ENCODE measurements at places on chromosomes 6 and 20.

- DNase-seq, result no peak
Observed at GRCh38 chr20:43740642-43741041, 13.8 kb upstream of the GTSF1L start.

- no peak for DNase-seq
Observed at GRCh38 chr6:99178168-99178567, 171.3 kb downstream of the FAXC start.

DNA sequence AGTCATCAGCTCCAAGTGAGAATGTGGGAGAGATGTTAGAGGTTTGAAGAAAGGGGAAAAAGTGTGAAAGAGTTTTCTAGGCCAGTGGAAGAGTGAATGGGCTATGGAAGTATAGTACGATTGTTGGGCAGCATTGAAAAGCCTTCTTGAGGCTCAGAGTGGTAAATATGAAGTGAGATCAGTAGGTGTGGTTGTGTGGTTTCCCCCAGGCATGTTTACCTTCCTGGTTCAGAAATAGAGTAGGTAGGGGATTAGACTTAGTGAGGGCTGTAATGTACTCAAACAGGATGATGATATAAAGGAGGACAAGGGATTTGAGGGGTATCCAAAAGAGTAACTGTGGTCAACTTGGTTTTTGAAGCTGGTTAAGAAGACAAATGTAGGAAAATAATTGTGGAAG is 3.7 kb downstream of the MLIP start:
- no peak for DNase-seq

- no peak for DNase-seq
Observed at GRCh38 chr20:12289465-12289864, 371.8 kb downstream of the BTBD3 start.

DNA sequence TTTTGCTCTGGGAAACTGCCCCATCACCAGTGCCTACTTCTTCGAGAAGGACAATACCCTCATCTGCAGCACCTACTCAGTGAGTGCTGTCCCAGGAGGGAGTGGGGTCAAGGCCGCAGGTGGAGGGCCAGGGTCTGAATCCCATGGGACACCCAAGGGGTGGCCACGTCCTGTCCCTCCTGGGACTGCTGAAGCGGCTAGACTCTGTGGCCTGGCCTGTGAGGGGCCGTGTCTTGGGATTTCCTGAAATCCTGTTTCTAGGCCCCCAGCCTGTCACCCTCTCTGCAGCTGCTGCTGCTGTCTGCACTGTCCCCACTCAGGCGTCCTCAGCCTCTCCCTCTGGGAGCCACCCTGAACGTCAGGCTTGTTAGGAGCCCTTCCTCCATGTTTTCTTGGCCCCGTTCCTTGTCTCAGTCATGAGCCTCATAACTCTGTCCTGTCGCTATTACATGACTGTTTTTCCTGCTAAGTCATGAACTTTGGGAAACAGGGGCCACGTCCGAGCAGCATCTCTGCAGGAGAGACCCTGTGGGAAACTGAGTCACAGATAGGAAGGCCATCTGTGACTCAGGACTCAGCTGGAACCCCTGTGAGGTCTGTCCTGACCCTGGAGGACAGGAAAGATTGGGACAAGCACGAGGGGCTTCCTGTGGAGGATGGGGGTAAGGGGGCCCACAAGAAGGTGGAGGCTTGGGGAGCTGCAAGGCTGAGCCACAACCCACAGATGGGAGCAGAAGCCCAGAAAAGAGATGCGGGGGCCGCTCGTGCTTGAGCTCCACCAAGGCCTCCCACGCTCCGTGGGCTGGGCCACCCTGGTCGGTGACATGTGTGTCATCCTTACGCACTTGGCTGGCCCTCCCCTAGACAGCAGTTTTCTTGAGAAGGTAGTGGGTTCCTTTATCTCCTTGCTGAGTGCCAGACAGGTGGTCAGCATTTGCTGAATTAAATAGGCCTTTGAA is 49.9 kb downstream of the EFCAB8 start:
- no peak for DNase-seq

DNA sequence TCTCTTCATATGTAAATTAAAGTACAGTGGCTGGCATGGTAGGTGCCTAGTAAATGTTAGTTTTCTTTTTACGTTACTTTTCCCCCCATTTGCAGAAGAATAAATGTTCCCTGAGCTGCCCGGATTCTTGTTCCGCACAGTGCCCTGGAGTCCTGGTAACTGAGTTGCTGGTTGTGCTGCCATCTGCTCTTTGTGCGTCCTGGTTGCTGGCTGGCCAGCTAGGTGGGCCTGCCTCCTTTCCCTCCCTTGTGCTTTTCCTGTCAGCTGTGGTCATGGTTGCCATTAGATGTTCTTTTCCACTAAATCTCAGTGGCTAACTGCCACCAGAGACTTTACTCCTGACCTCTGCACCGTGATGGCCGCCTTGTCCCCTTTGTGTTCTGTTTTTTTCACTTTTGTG is 28.6 kb downstream of the CEP43 start:
- DNase-seq, result no peak

GRCh38 chr20:58651559-58651945 is 469 bp downstream of the STX16 start:
- no peak for DNase-seq

- DNase-seq, result no peak
Observed at GRCh38 chr6:87926687-87927086, 121.0 kb upstream of the SPACA1 start.

- DNase-seq, result no peak
Observed at GRCh38 chr6:159977255-159977903, 8.5 kb downstream of the IGF2R start.

DNA sequence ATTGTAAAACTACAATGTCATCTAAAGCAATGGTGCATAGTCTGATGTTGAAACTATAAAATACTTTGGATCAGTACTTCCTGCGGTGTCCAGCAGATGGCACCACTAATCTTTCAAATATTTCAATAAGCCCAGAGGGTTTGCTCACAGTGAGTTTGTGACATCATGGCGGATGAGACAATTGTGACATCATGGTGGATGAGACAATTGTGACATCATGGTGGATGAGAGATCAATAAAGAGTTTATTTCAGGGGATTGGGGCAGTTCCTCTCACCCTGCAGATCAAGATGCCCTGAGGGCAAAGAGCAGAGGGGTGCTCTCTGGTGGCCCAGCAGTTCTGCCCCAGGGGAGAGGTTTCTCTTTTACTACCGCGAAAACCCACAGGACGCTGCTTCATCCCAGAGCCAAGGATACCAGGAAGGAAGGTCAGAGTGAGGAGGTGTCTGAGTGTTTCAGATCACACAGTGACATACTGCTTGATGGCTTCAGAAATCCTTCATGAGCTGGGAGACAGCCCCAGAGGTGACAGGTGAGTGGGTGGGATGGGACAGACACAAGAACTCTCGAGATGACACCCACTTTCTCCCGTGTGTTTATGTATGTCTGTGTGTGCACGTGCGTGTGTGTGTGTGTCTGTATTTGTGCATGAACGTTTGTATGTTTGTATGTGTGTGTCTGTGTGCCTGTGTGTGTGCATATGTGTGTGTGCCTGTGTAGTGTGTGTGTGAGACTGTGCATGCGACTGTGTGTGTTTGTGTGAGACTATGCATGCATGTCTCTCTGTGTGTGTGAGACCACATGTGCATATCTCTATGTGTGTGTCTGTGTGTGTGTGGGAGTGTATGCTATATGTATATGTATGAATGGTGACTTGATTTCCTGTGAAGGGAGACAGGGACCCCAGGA is 7.3 kb upstream of the ULBP2 start:
- no peak for DNase-seq
